ENCODE measurements at places on chromosomes 1 and 21. TPM values are rescaled to one million over a fixed set of nuclear protein-coding genes. Genes with fewer than 3 reads are reported as not detected.

The PTPRF gene
- total RNA-seq = 2.1 TPM

- DNase-seq = peak; percentile 85
Observed at GRCh38 chr1:200488375-200489165, 78.7 kb upstream of the ZNF281 start.

DNA sequence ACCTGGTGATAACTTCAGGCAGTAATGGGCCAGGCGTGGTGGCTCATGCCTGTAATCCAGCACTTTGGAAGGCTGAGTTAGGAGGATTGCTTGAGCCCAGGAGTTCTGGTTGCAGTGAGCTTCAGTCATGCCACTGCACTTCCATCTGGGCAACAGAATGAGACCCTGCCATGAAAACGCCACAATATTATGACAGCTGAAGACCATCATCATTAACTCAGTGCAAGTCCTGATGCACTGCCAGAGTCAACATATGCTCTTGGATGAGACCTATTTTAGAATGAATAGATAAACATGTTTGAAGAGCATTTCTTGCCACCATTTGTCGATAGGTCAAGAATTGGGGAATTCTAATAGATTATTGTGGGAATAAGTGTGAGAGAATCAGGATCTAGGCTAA lies 26.4 kb downstream of the HENMT1 start:
- no peak for DNase-seq

DNA sequence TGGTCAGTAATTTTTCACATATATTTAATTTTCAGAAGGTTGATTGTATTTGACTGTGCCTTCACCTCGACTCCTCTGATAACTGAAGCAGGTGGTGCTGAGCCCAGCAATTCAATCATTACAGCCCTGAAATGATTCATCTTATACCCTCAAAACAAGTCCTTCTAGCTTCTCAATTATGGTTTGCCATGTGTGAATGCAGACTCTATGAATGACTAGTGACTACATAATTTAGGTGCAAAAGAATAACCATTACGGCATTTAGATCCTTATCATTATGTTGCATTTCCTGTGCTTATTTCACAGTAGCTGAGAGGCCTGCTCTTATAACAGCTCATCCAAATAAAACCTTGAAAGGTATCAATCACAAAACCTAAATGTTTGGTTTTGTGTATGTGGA lies 54.0 kb upstream of the COL11A1 start:
- DNase-seq = no peak

DNA sequence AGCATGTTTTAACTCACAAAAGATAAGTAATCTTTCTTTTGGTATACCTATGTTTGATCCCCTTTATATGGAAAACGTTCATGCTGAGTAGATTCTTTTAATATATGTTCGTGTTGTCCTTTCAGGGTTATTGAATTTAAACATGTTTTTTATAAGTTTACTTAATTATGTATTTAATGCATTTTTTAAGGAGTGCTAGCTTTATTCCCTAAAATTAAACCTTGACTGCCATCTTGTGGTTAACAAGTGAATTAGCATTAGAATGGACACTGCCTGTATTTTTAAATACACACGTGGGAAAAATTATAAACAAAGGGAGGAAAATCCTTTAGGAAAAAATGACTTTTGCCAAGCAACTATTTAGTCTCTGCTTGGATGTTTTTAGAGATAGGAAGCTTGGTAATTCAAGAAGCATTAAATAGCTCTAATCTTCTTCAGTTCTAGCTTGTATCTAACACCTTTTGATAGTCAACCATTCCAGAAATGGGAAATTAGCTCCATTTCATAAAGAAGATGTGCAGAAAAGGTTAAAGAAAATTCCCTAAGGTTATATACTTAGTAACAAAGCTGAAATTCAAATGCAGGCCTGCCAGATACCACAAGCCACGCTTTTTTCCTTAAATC lies 43.0 kb downstream of the UBE2U start:
- no peak for DNase-seq

- DNase-seq = no peak
Observed at GRCh38 chr1:197771386-197771785, 3.9 kb downstream of the DENND1B start.

GRCh38 chr1:64095832-64096231 lies 107.6 kb upstream of the UBE2U start:
- DNase-seq = no peak

GRCh38 chr21:28235169-28235895 lies 757.3 kb downstream of the LTN1 start:
- DNase-seq = no peak

GRCh38 chr1:33610391-33610790 lies 137.9 kb downstream of the ZSCAN20 start:
- DNase-seq = no peak

Data from activated CD4-positive, alpha-beta T cell treated with anti-CD3 and anti-CD28 coated beads, Interleukin-2, amount 10 ng/mL, durations not matched to agents 24 days and 14 days (primary cell).